Omental fat pad (tissue), 4 donors: ENCODE measurements at places on chromosomes 2 and 18.

DNA sequence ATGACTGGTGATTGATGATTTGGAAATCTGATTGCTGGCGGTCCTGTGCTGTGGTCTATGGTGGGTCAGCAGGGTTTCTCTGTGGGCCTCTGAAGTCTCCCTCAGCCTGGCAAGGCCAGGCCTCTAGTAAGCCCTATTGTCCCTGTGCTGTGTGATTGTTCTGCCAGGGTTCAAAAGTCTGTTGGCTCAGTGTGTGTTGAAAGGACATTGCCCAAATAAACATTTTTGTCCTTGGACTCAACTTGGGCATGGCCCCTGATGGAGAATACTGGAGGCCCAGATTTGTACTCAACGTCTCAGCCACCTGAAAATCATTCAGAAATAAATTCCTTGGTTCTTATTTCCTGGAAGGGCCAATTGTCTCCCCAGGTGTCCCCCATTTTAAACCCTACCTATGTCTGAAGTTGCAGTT lies 74.4 kb downstream of the MAP4K4 start:
- no peak for DNase-seq

- DNase-seq = no peak
These were observed 80.3 kb downstream of the MAPRE2 start for GRCh38 chr18:35121531-35121930.

DNA sequence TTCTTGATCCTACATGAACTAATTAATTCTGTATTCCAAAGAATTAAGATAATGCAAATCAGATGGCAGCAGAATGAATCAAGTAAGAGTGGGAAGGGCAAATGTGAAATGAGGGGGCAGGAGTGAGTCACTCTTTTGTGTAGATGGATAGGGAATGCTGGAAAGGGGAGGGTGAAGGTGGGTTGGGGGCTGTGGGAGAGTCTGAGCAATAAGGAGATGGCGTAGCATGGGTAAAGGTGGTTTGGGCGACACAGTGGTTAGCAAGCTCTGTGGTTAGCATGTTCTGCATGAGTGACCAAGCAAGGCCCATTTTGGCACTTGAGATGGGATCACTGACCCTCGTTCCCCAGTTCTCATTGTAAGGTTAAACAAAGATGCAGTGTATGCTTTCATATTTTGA lies 20.4 kb downstream of the GPD2 start:
- DNase-seq = no peak

DNA sequence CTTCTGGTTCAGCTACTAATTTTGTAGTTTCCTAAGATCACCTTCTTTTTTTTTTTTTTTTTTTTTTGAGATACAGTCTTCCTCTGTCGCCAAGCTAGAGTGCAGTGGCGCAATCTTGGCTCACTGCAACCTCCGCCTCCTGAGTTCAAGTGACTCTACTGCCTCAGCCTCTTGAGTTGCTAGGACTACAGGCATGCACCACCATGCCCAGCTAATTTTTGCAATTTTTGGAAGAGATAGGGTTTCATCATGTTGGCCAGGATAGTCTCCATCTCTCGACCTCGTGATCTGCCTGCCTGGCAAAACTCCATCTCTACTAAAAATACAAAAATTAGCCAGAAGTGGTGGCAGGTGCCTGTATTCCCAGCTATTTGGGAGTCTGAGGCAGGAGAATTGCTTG lies 301.5 kb upstream of the TFPI start:
- no peak for DNase-seq

DNA sequence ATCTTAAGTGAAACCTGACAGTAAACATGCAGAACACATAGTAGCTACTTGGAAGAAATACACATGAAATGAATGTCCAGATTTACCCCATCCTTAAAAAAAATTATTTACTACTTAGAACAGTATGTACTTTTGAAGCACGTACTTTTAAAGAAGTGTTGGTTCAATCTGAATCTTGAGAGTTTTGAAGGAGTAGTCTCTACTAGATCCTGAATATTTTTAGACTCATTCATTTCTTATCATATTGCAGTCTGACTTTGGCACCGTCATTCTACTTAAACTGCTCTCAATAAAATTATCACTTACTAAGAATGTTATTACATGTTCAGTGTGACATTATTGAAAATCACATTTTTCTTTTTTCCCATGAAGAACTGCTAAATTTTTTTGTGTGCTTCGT lies 187.8 kb downstream of the DPP4 start:
- DNase-seq = no peak

DNA sequence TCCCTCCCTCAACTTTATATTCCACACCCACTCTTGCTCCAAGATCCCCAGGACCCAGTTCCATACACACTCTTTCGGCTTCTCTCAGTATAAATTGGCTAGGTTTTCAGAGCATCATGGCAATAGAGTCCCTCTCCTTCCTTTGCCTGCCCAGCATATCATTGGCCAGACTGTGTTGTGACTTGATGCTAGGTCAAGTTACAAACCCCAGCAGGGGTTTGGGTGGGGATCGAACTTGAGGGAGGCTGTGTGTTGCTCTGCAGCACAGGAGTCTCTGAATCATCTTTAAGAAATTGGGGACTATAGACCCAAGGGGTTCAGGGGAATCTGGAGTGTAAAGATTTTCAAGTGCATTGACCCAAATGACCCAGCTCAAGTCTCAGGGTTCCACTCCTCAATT lies 477.5 kb upstream of the MEIS1 start:
- DNase-seq = no peak
